ENCODE measurements at places on chromosomes 3 and 15. TPM values are rescaled to one million over a fixed set of nuclear protein-coding genes. Genes with fewer than 3 reads are reported as not detected.
A peak's percentile ranks its signal among the peaks of the same experiment; 100 is the strongest.

The TEX9 gene
- total RNA-seq: 6.0 TPM

The CCDC191 gene
- total RNA-seq: 3.4 TPM

The LRRC3B gene
- total RNA-seq: 0.09 TPM

The PBRM1 gene
- 34.9 TPM for total RNA-seq

The GCSAM gene
- 0.25 TPM for total RNA-seq

The FBXW12 gene
- total RNA-seq: 3.3 TPM

The CFAP44 gene
- total RNA-seq: 3.8 TPM

The CPA3 gene
- total RNA-seq: 3.0 TPM

The CASR gene
- total RNA-seq: 15.5 TPM

The PLCL2 gene
- total RNA-seq: 9.0 TPM

DNA sequence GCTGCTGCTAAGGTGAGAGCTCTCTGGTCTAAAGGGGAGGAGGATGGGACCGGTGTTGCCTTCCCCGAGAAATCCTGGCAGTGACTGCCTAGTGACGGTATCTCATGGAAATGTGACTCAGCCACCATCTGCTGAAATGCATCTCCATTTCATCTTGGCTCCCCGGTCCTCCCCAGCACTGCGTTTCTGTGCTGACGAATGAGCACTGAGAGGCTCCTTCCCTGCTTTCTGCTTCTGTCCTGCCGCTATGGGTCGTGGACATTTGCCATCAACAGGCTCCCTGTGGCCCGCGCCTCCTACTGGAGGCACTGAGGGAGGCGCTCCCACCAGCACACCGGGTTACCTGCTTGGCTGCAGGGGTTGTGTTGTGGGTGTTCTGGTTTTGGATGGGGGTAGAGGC is 13.5 kb upstream of the SEC13 start:
- no peak for DNase-seq

DNA sequence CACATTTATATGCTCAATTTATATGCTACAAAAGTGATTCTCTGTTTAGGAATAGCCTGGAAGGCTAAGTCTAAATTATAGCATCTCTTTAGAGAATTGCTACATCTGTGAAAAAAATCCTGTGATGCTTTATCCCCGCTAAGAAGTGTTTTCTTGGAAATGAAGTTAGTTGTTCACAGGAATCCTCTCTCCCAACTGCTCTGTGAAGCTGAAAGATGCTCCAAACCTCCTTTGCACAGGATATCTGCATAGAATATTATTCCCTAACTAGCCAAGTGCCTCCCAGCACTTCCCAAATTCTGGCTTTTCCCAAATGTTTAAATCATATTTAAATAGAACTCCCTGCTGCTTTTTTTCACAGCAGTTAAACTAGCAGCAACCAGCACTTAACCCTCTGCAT is 132.2 kb downstream of the SRGAP3 start:
- DNase-seq: no peak

GRCh38 chr15:58010983-58011382 is 54.5 kb downstream of the ALDH1A2 start:
- DNase-seq: no peak

- DNase-seq: no peak
These were observed 23.2 kb downstream of the RCN2 start for GRCh38 chr15:76954744-76955143.

DNA sequence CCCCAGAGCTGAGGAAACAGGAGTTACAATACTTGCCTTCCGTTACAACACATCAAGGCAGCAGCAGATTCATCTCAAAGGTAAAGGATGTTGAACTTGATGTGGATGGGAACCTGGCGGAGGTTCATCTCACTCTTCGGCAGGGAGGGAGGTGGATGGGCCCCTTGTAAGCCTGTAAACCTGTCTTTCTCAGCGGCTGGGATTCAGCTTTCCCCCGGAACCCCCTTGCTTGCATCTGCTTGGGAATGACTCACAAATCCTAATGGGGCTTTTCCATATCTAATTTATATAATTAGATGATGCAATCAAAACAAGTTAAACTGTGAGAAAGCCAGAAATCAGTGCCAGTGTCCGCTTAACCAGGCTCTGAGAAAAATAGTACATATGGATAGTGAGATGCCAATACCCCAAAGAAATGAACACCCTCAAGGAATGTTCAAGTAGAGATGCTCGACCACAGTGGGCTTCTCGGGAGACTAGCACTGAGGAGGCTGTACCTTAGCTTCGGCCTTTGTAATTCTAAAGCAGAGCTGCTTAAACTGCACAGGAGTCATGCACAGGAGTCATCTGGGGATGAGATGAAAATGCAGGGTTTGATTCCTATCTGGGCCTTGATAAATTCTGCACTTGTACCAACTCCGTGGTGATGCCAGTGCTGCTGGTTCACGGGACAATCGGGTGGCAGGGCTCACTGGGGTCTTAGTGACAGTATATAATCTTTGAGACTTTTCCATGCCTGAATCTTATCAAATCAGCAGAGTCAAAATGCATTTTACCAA is 2.2 kb upstream of the FAM240A start:
- DNase-seq: no peak

- DNase-seq: no peak
These were observed 19.2 kb downstream of the CLDN11 start for GRCh38 chr3:170437696-170438407.

DNA sequence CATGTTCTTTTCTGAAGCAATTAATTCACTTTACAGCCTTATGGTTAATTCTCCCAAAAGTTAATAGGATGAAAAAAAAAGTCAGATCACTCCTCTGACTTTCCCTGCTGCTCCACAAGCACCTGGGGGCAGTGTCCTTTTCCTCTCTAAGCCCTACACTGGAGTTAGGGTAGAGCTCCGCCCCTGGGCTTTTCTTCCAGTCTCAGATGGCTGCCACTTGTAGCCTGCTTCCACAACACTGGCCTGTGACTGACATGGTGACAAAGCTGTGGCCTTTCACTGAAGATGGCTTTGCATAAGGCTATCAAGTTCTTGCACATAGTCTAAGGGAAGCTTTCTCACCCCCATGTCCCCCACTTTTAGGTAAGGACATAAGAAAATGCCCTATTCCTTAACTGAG is 1.3 kb upstream of the MON1A start:
- DNase-seq: no peak

- no peak for DNase-seq
These were observed 98.5 kb downstream of the MEGF11 start for GRCh38 chr15:66155065-66155464.

- no peak for DNase-seq
These were observed 39.7 kb upstream of the MLF1 start for GRCh38 chr3:158531334-158531733.

DNA sequence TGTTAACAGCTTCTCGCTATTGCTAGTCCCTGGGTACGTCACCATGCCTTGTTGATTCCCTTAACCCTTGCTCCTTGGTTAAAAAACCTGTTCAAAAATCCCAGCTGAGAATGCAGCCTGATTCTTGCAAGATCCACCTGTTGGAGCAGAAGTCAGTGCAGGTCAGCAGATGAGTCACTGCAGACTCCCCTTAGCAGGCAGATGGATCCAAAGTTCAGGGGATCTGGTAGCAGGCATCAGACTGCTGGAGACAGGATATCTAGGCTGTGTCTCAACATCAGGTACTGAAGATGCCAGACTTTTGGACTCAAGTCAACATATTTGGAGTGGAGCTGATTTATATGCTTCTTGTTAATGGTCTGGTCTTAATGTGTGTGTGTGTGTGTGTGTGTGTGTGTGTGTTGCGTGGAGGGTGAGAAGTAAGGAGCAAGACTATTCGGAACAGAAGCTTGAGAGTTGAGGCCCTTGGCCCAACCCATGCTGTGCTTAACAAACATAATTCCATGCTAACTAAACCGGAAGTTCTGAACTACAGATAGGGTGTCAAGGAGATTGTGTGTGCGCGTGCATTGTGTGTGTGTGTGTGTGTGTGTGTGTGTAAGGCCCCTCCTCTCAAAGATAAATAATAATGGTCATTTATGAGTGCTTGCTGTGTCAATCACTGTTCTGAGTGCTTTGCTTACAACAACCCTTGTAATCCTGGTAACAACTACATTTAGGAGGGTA is 1.0 kb upstream of the C3orf52 start:
- no peak for DNase-seq

GRCh38 chr3:50089609-50089945 is 858 bp downstream of the RBM5 start:
- DNase-seq: no peak

- DNase-seq: no peak
These were observed 132.5 kb downstream of the DOCK3 start for GRCh38 chr3:50807266-50807665.

GRCh38 chr3:12578742-12579141 is 21.9 kb downstream of the MKRN2 start:
- no peak for DNase-seq

DNA sequence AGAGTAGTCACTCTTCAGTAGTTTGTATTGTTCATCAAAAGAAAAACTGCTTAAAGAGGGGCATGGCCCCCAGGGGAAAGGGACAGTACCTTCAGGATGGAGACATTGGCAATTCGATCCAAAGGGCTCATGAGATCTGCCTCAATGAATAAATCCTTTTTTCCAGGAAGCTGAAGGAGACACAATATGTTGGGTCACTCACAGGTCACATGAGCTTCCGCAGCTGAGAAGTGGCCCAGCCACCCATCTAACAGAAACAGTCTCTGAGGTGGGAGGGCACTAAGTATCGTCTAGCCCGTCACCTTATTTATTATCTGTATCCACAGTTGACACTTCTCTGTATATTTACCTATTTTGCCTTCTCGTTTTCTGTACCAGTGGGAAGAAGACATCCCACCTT is 4.7 kb downstream of the VPS33B start:
- DNase-seq: no peak

- no peak for DNase-seq
These were observed 21.8 kb upstream of the KCNAB1 start for GRCh38 chr3:156098437-156099035.

DNA sequence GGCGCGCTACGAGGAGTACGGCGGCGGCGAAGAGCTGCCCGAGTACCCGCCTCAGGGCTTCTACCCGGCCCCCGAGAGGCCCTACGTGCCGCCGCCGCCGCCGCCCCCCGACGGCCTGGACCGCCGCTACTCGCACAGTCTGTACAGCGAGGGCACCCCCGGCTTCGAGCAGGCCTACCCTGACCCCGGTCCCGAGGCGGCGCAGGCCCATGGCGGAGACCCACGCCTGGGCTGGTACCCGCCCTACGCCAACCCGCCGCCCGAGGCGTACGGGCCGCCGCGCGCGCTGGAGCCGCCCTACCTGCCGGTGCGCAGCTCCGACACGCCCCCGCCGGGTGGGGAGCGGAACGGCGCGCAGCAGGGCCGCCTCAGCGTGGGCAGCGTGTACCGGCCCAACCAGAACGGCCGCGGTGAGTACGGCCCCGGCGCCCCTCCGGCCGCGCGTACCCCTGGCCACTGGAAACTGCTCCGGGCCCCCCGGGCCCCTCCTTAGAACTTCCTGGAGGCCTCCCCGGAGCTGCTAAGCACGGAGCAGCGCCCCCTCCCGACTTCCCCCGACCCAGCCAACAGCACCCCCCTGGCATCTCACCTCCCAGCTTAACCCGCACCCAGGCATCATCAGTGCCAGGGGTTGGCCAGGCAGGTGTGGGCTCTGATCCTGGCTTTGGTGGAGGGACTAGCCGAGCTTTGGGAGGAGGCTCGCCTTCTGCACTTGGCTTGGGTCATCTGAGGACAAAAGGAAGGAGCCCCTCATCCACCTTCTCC is 1.4 kb downstream of the LOXL1 start:
- DNase-seq: peak; percentile 92
